ENCODE measurements at places on chromosomes 1 and 21. TPM values are rescaled to one million over a fixed set of nuclear protein-coding genes. Genes with fewer than 3 reads are reported as not detected.

LHX4 gene
- total RNA-seq = 0.59 TPM

PHC2 gene
- total RNA-seq = 99.7 TPM

NR1I3 gene
- total RNA-seq = not detected

COL11A1 gene
- total RNA-seq = 133 TPM

RHOU gene
- total RNA-seq = 39.8 TPM

BRDT gene
- total RNA-seq = not detected

RIMS3 gene
- 13.0 TPM for total RNA-seq

U2AF1 gene
- total RNA-seq = 44.4 TPM

TMEM51 gene
- 10.9 TPM for total RNA-seq
